ENCODE measurements at places on chromosomes 1 and 21. TPM values are rescaled to one million over a fixed set of nuclear protein-coding genes. Genes with fewer than 3 reads are reported as not detected.

DNA sequence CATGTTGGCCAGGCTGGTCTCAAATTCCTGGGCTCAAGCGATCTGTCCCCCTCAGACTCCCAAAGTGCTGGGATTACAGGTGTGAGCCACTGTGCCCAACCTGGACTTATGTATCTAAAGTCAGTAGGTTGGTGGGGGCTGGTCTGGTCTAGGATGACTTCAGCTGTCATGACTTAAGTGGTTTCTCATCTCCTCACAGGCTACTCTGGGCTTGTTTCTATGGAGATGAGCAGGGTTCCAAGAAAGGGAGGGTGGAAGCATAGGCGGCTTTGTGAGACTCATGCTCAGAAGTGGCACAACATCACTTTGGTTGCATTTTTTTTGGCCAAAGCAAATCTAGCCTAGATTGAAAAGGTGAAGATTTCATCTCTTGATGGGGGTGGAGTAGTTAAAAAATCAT, 115.9 kb upstream of the IVNS1ABP start:
- no peaks in the 10 kb centered on the region for H3K4me1 ChIP-seq
- DNase-seq, result no peak
- H3K27ac ChIP-seq, result no peak overlapping the region
- no peaks in the 10 kb centered on the region for H3K27me3 ChIP-seq
- no peak overlapping the region for H3K4me3 ChIP-seq

GRCh38 chr1:209586221-209586740, 2.8 kb downstream of the CAMK1G start:
- H3K4me1 ChIP-seq, result peaks cover 47% of the 10 kb centered on the region
- H3K27ac ChIP-seq, result no peak overlapping the region
- no peaks in the 10 kb centered on the region for H3K36me3 ChIP-seq
- no peaks in the 10 kb centered on the region for H3K27me3 ChIP-seq

GRCh38 chr1:87278825-87279535, 49.7 kb upstream of the LMO4 start:
- no peaks in the 10 kb centered on the region for H3K36me3 ChIP-seq
- no peak overlapping the region for H3K4me3 ChIP-seq
- no peak overlapping the region for H3K27ac ChIP-seq
- H3K27me3 ChIP-seq, result no peaks in the 10 kb centered on the region
- DNase-seq, result no peak

DNA sequence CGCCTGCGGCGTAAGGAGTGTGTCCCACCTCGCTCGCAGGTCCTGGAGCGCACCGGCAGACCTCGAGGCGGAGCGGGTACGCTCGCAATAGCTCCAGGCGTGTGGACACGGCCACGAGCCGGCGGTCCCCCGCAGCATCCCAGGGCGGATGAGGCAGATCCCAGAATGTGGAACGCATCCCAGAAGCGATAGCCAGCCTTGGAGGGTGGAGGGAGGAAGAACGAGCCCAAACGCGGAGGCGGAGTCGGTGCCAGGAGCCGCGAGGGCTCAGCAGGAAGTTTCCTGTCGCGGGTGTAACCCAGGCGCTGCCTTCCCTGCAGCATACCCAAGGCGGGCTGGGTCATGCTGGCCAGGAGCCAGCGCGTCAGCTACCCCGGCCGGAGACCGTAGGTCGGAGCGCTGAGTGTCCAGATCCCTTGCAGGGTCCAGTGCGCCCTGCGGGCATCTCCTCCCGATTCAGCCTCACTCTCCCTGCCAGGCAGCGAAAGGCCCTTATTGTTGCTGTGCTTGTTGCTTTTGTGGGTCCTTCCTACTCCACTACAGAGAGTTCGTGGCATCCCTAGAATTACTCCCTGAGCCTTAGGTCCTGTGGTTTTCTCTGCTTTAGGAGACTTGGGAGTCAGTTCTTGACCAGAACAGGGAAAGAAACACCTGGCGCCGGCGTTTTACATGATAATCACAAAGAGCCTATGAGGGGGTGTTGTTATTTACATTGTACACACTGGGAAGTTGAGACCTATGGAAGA, 27.7 kb downstream of the STYXL2 start:
- no peaks in the 10 kb centered on the region for H3K4me1 ChIP-seq
- H3K4me3 ChIP-seq, result peak overlapping the region; percentile 68
- H3K27ac ChIP-seq, result no peak overlapping the region
- DNase-seq, result peak; percentile 66

DNA sequence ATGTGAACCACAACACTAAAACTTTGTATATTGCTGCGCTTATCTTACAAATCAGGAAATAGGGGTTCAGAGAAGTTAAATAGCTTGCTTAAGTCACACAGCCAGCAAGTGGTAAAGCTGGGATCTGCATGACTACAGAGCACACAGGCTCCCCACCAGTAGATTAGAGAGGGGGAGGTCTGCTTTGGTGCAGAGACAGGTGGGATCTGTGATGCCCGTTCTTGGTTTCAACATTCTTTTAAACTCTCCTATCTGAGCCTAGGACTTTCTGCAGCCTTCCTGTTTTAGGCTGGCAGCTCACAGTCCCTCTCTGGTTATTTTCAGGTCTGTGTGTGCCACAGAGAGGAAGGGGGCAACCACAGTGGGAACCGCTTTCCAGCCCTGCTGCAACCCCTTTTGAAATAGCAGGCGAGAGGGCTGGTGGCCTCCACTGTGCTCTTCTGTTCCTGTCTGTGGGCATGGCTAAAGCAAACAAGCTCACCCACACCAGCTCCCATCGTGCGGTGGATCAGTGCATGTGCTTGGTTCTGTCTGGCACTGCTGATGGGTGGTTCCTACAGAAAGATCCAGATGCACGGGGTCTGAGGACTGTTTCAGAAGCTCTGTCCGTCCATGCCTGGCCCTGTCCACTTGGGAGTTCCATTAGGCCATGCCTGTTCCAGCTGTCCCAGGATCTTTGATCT, 1.7 kb upstream of the IL6R start:
- H3K27me3 ChIP-seq, result no peaks in the 10 kb centered on the region
- H3K4me3 ChIP-seq, result no peak overlapping the region
- peaks cover 28% of the 10 kb centered on the region for H3K4me1 ChIP-seq
- DNase-seq, result no peak

PDPN gene
- 0.47 TPM for total RNA-seq

WNT3A gene
- 1.5 TPM for total RNA-seq

BMP8B gene
- total RNA-seq, result 4.7 TPM

- no peak overlapping the region for H3K4me3 ChIP-seq
- no peak overlapping the region for H3K27ac ChIP-seq
- no peak for DNase-seq
- no peaks in the 10 kb centered on the region for H3K4me1 ChIP-seq
Measured at GRCh38 chr1:215358356-215358755, 208.7 kb upstream of the KCTD3 start.

- H3K4me1 ChIP-seq, result no peaks in the 10 kb centered on the region
- H3K4me3 ChIP-seq, result no peak overlapping the region
- no peak for DNase-seq
- no peaks in the 10 kb centered on the region for H3K27me3 ChIP-seq
- no peak overlapping the region for H3K27ac ChIP-seq
Measured at GRCh38 chr1:42013881-42014470, 95.3 kb upstream of the HIVEP3 start.

TAL1 gene
- total RNA-seq, result not detected

OLFM3 gene
- total RNA-seq, result not detected

LCA5L gene
- total RNA-seq, result 0.40 TPM

- DNase-seq, result peak; percentile 4
- H3K27me3 ChIP-seq, result no peaks in the 10 kb centered on the region
- H3K4me3 ChIP-seq, result no peak overlapping the region
- H3K4me1 ChIP-seq, result no peaks in the 10 kb centered on the region
- H3K36me3 ChIP-seq, result no peaks in the 10 kb centered on the region
Measured at GRCh38 chr21:40146216-40146837, 279.1 kb downstream of the PCP4 start.

RCAN3 gene
- 25.6 TPM for total RNA-seq

KCNJ9 gene
- total RNA-seq, result not detected

BTBD19 gene
- 4.3 TPM for total RNA-seq

DYNLT5 gene
- total RNA-seq, result not detected

DNA sequence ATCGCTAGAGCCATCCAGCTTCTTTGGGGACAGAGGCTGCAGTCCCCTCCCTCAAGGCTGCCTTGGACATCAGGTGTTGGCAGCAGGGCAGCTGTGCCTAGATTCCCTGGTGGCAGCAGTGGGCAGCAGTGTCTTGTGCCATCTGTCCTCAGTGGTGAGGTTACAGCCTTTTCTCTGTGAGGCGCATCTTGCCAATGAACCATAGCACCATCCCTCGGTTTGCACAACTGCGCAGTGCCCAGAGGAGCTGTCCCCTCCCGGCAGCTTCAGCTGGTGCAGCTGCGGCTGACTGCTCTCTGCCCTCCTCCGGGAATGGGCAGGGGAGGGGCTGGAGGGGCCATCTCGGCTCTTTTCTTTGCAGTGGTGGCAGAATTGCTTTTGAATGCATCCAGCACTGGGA, 59.0 kb upstream of the C8B start:
- no peak overlapping the region for H3K4me3 ChIP-seq
- no peak overlapping the region for H3K27ac ChIP-seq
- H3K36me3 ChIP-seq, result no peaks in the 10 kb centered on the region
- no peak for DNase-seq

INAVA gene
- total RNA-seq, result 128 TPM

GRCh38 chr1:155062151-155062686, 1.3 kb upstream of the EFNA4 start:
- H3K27ac ChIP-seq, result no peak overlapping the region
- H3K4me3 ChIP-seq, result no peak overlapping the region
- no peak for DNase-seq
- peaks cover 21% of the 10 kb centered on the region for H3K4me1 ChIP-seq
- peaks cover 27% of the 10 kb centered on the region for H3K36me3 ChIP-seq
- H3K27me3 ChIP-seq, result no peaks in the 10 kb centered on the region

GRCh38 chr1:101050869-101051268, 25.3 kb upstream of the DPH5 start:
- H3K4me3 ChIP-seq, result no peak overlapping the region
- no peaks in the 10 kb centered on the region for H3K36me3 ChIP-seq
- no peak overlapping the region for H3K27ac ChIP-seq
- DNase-seq, result no peak
- H3K4me1 ChIP-seq, result no peaks in the 10 kb centered on the region
- H3K27me3 ChIP-seq, result no peaks in the 10 kb centered on the region

GRCh38 chr1:180192172-180192571, 37.5 kb downstream of the QSOX1 start:
- no peaks in the 10 kb centered on the region for H3K27me3 ChIP-seq
- peaks cover 46% of the 10 kb centered on the region for H3K36me3 ChIP-seq
- no peaks in the 10 kb centered on the region for H3K4me1 ChIP-seq
- DNase-seq, result no peak

GRCh38 chr1:89519779-89520358, 4.8 kb upstream of the LRRC8B start:
- H3K36me3 ChIP-seq, result no peaks in the 10 kb centered on the region
- H3K4me1 ChIP-seq, result peaks cover 29% of the 10 kb centered on the region
- peak; percentile 66 for DNase-seq
- no peak overlapping the region for H3K4me3 ChIP-seq
- H3K27me3 ChIP-seq, result no peaks in the 10 kb centered on the region
- no peak overlapping the region for H3K27ac ChIP-seq

- H3K4me1 ChIP-seq, result peaks cover 4% of the 10 kb centered on the region
- no peaks in the 10 kb centered on the region for H3K27me3 ChIP-seq
- no peak for DNase-seq
- no peaks in the 10 kb centered on the region for H3K36me3 ChIP-seq
Measured at GRCh38 chr1:16915627-16915973, 6.1 kb upstream of the CROCC start.

CLEC20A gene
- total RNA-seq, result not detected

- peak; percentile 37 for DNase-seq
- peaks cover 13% of the 10 kb centered on the region for H3K4me1 ChIP-seq
- no peak overlapping the region for H3K27ac ChIP-seq
- H3K36me3 ChIP-seq, result no peaks in the 10 kb centered on the region
- H3K27me3 ChIP-seq, result no peaks in the 10 kb centered on the region
- no peak overlapping the region for H3K4me3 ChIP-seq
Measured at GRCh38 chr1:204583909-204584632, 67.9 kb downstream of the MDM4 start.

AVPR1B gene
- 0.22 TPM for total RNA-seq

DNA sequence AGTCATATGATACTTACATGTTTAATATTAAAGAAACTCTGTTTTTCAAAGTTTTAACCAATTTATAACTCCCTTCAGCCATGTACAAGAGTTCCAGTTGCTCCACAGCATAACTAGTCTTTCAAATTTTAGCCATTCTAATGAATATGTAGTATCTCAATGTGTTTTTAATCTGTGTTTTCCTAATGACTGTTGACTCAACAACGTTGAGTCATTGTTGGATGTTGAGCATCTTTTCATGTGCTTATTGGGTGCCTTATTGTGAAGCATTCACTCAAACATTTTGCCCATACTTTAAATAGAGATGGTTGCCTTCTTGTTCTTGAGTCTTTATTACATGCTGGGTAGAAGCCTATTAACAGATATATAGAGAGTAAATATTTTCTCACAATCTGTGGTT, 240.2 kb upstream of the LYPLAL1 start:
- DNase-seq, result peak; percentile 52
- peaks cover 11% of the 10 kb centered on the region for H3K4me1 ChIP-seq

- no peaks in the 10 kb centered on the region for H3K27me3 ChIP-seq
- H3K27ac ChIP-seq, result no peak overlapping the region
- no peak overlapping the region for H3K4me3 ChIP-seq
Measured at GRCh38 chr1:153880024-153880423, 42.7 kb downstream of the GATAD2B start.

DNA sequence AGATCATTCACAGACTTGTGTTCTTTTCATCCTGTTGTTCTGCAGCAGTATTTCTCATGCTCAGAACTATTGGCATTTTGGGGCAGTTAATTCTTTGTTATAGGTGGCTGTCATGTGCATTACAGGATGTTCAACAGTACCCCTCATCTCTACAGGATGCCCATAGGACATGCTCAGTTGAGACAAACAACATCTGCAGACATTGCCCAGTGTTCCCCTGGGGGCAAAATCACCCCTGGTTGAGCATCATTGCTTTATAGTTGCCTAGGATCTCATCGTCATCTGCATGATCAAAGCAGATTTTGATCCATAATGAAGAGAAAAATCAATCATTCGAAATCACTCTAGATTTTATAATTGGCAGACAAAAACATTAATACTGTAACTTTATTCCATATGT, 222.5 kb upstream of the CACYBP start:
- no peak overlapping the region for H3K27ac ChIP-seq
- no peaks in the 10 kb centered on the region for H3K4me1 ChIP-seq
- no peak overlapping the region for H3K4me3 ChIP-seq
- DNase-seq, result no peak
